NCI-H2171 (cell line): ENCODE measurements at places on chromosomes 11 and 22.

GRCh38 chr11:111001081-111001430 is 244.5 kb upstream of the POU2AF2 start:
- DNase-seq = no peak

DNA sequence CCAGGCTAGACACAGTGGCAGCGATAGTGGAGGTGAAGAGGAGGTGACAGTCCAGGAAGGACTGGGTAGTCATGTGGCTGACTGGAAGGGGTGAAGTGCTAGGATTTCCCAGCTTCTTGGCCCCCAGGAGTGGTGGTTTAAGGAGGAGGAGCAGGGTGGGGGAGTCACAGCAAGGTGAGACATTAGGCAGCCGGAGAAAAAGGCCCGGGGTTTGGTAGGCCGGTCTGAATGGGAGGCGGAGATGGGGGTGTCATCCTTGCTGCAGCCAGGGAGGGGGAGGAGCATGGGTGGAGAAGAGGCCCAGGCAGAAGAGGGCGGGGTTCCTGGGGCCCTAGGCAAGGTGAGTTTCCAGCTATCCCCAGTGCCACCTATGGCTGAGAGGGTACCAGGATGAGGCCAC is 6.1 kb downstream of the SIPA1 start:
- DNase-seq = no peak

DNA sequence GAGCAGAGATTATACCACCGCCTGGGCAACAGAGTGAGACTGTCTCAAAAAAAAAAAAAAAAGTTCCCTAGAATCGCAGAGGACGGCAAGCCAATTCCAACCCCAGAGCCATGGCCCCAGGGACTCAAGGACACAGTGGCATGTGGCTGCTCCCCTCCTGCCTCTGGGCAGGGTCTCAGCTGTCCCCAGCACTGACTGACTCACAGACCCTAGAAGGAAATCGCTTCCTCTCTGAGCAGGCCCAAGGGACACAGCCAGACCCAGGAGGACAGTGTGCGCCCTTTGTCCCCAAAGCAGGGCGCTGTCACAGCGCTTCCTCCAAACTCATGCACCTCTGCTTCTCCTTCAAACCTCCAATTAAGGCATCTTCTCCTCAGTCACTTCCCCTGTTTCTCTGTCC is 2.3 kb downstream of the PACSIN3 start:
- DNase-seq = no peak

GRCh38 chr11:27427183-27427980 is 45.2 kb downstream of the LGR4 start:
- no peak for DNase-seq

- DNase-seq = no peak
These were observed 88.3 kb upstream of the PARVA start for GRCh38 chr11:12288931-12289666.

DNA sequence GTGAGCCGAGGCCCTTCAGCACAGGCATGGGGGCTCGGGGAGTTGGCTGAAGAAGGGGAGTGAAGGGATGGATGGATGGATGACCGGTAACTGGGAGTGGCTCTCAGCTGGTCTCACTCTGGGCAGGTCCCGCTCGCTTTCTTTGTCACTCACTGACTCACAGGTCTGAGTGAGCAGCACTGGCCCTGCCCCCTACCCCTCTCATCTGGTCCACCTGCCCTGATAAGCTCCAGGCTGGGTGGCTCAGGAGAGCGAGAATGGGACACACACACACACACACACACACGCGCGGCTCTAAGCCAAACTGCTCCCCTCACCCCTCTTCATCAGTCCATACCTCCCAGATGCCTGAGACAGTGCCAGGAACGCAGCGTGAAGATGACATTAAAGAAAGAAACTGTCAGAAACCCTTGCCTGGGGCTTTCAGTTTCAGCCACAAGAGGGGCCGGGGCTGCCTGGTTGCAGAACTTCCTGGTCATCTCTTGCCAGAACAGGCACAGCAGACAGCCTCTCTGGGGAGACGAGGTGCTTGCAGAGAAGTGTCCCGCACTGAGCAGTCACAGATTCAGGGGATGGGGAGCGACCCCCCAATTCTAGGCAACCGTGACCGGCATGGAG is 16.5 kb upstream of the SHISAL1 start:
- no peak for DNase-seq

DNA sequence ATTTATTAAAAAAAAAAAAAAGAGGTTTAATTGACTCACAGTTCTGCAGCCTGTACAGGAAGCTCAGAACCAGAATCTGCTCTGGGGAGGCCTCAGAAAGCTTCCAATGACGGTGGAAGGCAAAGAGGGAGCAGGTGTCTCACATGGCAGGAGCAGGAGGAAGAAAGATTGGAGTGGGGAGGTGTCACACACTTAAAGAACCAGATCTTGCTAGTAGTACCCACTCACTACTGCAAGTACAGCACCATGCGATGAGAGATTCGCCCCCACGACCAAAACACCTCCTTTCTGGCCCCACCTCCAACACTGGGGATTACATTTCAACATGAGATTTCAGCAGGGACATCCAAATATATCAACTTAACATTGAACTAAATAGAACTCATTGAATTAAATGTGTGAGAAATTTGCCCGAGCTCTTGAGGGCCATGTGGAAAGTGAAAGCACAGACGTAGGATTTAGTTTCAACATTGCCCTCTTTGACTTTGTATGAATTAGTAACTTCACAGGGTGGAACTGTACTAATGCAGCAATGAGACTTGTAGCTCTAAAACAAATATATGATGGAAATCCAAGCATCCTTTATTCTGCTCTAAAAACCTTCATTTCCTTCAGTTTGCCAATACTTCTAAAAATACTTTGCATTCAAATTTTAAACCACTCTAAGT is 628.2 kb downstream of the FAM181B start:
- DNase-seq = no peak

DNA sequence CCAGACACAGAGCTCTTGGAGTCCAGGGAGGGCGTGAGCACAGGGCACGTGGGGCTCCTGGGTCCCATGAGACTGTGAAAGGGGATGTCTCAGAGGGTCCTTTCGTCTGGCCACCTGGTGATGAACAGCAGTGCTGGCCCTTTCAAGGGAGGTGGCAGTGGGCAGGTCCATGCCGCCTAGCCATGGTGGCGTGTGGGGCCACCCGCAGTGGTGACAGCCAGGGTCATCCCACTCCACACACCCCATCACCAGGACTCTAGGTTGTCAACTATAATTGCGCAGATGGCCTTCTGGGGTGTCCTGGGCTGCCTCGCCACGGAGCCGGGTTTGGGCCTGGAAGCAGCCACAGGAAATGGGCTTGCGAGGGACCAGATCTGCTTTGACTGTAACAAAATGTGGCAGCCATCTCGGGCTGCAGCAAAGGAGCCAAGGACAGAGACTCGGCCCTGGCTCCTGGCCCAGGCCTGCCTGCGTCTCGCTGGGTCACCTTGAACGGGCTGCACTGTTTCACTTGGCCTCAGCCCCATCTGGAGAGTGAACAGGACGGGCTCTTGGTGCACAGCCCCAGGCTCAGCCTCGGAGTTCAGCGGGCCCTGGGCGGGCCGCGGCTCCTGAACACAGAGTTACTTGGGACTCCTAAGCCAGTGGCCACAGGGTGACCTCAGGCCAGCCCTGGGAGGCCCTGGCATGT is 1350.5 kb downstream of the BRD1 start:
- no peak for DNase-seq

GRCh38 chr11:128146926-128147605 is 440.3 kb downstream of the ETS1 start:
- no peak for DNase-seq

- no peak for DNase-seq
These were observed at the start of gene INPPL1 for GRCh38 chr11:72224564-72225410. INPPL1 (plus strand) TSS chr11:72224767; CDS start chr11:72224985, 218 bp downstream.

- no peak for DNase-seq
These were observed 2.3 kb downstream of the MYEOV start for GRCh38 chr11:69295995-69296889.

DNA sequence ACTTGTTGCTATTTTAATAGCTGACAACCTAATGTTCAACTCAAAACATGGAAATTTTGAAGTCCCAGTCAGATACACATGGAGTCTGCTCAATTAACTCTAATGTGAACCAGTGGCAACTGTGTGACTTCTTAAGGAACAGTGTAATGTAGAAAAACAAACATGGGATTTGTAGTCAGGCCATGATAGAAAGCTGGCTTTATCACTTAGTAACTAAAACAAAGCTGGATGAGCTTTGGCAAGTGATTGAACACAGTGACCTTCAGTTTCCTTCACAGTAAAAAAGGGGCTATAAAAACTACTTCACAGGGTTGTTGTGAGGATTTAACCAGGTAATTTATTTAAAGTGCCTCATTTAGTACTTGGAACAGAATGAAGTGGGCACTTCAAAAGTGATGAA is 62.6 kb downstream of the PRCP start:
- DNase-seq = no peak

GRCh38 chr22:19962909-19963806 is 21.5 kb upstream of the TXNRD2 start:
- no peak for DNase-seq

GRCh38 chr11:119639642-119640205 is 89.3 kb downstream of the NECTIN1 start:
- DNase-seq = no peak

GRCh38 chr22:43289976-43290721 is 53.0 kb downstream of the SCUBE1 start:
- peak; percentile 40 for DNase-seq

- no peak for DNase-seq
These were observed 3.0 kb upstream of the SOX6 start for GRCh38 chr11:16359369-16359768.

DNA sequence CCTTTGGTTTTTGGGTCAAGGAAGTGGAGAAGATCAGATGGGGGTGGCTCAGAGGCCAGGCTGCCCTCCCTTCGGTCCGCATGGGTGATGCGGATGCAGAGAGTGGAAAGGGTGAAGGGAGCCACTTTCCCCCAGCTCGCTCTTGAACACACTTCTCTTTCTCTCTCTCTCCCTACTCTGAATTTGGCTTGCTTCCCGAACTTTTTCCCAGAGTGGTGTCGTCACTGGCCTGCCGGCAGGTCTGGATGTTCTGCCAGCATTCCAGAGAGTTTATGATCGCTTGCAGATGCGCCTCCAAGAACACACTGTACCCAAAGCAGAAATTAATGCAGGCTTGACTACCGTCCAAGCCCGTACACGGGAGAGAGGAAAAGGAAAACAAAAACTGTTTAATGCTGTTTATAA is 103.2 kb downstream of the ZBTB16 start:
- DNase-seq = peak; percentile 80

DNA sequence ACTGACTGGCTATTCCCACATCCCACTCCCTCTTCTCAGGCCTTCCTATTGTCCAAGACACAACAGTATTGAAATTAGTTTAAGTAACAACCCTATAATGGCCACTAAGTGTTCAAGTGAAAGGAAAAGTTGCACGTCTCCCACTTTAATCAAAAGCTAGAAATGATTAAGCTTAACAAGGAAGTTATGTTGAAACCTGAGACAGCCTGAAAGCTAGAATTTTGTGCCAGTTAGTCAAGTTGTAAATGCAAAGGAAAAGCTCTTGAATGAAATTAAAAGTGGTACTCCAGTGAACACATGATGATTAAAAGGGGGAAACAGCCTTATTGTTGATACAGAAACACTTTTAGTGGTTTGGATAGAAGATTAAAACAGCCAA is 332.7 kb downstream of the CASP12 start:
- no peak for DNase-seq

- DNase-seq = no peak
These were observed 30.3 kb downstream of the PDGFB start for GRCh38 chr22:39214383-39215069.

- DNase-seq = no peak
These were observed 2.2 kb downstream of the NCAM1 start for GRCh38 chr11:112963368-112963955.

DNA sequence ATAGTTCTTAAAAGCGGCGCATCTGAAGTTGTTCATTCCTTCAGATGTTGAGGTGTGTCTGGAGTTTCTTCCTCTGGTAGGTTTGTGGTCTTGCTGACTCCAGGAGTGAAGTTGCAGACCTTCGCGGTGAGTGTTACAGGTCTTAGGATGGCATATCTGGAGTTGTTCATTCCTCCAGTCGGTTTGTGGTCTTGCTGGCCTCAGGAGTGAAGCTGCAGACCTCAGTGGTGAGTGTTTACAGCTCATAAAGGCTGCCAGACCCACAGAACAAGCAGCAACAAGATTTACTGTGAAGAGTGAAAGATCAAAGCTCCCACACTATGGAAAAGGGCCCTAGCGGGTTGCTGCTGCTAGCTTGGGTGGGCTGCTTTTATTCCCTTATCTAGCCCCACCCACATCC is 201.7 kb upstream of the PDGFD start:
- DNase-seq = no peak

DNA sequence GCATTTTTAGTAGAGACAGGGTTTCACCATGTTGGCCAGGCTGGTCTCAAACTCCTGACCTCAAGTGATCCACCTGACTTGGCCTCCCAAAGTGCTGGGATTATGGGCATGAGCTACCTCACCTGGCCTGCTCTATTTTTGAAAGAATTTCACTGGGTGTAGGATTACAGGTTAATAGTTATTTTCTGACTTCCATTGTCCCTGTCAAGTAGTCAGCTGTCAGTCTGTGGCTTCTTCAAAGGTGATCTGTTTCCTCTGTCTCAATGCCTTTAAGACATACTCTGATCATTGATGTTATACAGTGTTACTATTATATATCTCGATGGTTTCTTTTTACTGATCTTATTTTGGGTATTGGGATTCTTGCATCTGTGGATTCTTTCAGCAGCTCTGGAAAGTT is 10.1 kb upstream of the EXT2 start:
- no peak for DNase-seq

- no peak for DNase-seq
These were observed 8.4 kb upstream of the CSNK1E start for GRCh38 chr22:38325587-38325986.

- no peak for DNase-seq
These were observed 5.3 kb downstream of the ADA2 start for GRCh38 chr22:17213976-17214375.

DNA sequence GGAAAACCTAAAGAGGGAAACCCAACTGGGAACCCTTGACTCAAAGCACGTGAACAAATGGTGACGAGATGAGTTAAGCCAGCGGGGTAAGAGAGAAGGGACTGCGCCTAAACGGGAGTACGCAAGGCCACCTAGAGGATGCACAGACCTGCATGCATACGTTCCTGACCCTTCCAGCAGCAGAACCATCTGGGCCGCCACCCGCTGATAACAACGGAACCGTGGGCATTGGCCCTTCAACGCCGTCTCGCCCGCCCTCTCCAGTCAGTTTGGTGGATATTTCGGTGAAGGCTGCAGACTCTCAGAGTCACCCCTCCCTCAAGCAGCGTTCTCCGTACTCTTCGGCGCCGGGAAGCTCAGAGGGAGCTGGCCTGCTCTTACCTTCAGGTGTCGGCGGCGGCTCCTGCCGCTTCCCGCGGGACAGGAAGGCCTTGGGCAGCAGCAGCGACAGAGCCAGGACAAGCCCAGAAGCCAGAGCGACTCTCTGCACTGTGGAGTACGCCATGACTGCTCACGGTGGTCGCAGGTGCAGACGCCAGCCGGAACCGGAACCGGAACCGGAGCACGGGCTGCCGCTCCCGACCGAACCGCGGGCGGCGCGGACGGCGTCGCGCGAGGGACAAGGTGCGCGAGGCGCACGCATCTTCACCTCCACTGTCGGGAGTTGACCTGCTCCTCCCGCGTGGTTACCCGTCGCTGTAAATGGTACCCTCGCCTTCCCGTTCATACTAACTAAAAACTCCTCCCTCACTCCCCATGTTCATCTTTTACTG is at the start of gene RIC3:
RIC3 (minus strand) TSS at position 541 of the 773 bp plus-strand sequence; CDS start at position 505, 36 bp downstream.
- peak; percentile 57 for DNase-seq
